ENCODE measurements at places on chromosomes 4 and X.

DNA sequence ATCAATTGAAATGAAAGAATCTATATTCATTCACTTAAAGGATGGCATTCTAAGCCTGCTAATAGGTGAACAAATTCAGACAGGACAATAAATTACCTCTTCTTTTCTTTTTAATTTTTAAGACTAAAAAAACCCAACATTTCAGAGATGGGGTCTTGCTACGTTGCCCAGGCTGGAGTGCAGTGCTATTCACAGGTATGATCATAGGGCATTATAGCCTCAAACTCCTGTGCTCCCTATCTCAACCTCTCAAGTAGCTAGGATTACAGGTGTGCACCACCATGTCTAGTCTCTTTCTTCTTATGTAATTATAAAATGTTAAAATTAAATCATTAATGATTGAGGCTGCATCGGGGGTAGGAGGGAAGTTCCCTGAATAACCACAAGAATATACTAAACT is 52.5 kb upstream of the PDLIM5 start:
- DNase-seq, result no peak

DNA sequence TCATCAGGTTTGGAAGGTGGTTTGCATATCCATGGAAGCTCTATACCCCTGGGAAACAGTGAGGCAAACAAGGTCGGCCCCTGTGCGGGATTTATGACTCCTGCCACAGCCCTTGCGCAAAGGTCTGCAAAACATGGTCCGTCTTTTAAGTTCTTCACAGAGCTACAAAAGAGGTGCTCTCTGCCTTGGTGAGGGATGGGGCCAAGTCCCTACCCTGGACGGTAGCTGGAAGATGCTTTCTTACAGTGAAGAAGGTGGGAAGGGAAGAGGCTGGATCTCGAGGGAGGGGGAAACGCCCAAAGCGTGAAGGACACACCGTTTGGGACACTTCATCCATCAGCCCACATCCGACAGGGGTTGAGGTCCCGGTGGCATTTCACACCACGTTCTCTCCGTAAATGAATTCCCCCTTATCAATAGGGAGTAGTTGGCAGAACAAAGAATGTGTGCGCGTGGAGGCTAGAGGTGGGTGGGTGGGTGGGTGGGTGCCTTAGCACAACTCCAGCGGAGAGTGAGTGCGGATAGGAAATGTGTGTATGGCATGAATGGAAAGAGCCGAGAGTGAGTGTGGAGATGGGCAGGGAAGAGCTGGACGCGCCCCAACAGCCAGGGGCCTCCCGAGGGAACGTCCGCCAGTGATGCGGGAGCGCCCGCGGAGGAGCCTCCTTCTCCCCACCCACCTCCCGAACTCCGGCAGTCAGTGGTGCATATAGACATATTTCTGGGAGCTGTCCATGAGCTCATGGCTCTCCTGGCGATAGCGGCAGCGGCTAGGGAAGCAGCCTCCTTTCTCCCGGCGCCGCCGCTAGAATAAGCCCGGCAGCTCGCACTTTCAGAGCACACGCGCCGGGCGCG is 68.3 kb downstream of the LARP7 start:
- no peak for DNase-seq

- DNase-seq, result no peak
Observed at GRCh38 chr4:140172960-140173359, 19.0 kb upstream of the MAML3 start.

GRCh38 chr4:75376543-75376942 is 137.7 kb downstream of the RCHY1 start:
- DNase-seq, result no peak

DNA sequence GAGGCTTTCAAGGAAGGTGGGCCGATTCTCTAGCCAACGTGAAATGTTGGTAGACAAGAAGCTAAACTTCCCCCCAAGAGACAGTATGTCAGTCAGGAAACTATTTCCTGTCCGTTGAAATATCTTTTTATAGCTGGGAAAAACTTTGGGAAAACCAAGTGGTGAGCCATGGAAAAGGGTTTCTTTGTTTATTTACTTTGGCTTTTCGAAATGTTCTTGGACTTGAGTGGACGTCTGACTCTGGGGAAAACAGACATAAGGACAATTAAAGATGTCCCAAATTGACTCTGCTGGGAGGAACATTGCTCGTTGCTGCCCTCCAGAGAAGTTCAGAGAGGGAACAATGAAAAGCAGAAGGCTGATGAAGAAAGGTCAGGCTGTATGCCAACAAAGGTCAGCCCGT is 295.4 kb downstream of the RAPGEF2 start:
- no peak for DNase-seq

GRCh38 chrX:144333429-144333828 is 449.6 kb downstream of the UBE2NL start:
- DNase-seq, result no peak

DNA sequence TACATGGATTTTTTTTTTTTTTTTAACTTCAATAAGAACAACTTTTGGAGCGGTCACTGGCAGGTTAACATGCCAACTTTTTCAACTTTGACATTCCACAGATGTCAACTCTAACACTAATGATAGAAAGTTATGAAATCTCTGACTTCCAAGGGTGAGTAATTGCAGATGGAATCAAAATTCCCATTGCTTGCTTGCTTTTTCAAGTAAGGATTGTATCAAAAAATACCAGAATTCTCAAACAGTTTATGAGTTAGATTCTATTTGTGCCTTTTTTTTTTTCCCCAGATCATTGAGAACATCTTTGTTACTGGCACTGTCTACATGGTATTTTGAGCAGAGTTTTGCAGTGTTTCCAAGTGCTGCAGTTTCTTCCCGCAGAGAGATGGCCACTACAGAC is 50.3 kb upstream of the OTUD4 start:
- no peak for DNase-seq

DNA sequence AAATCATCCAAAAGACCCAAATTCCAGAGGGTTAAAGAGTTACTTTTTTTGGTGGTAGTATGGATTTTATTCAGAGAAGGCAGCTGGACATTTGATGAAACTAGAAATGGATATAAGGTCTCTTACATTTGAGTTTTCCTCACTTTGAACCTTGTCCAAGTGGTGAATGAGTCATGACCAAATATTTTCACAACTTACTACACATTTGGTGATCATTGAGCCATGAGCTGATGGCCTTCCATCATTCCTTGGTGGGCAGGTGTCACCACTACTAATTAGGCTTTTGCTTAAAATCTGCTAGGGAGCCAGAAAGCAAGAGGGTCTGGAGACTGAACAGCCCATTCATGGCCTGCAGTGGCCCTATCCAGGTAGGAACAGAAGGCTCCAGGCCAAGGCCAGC is 620.2 kb upstream of the INTU start:
- no peak for DNase-seq

DNA sequence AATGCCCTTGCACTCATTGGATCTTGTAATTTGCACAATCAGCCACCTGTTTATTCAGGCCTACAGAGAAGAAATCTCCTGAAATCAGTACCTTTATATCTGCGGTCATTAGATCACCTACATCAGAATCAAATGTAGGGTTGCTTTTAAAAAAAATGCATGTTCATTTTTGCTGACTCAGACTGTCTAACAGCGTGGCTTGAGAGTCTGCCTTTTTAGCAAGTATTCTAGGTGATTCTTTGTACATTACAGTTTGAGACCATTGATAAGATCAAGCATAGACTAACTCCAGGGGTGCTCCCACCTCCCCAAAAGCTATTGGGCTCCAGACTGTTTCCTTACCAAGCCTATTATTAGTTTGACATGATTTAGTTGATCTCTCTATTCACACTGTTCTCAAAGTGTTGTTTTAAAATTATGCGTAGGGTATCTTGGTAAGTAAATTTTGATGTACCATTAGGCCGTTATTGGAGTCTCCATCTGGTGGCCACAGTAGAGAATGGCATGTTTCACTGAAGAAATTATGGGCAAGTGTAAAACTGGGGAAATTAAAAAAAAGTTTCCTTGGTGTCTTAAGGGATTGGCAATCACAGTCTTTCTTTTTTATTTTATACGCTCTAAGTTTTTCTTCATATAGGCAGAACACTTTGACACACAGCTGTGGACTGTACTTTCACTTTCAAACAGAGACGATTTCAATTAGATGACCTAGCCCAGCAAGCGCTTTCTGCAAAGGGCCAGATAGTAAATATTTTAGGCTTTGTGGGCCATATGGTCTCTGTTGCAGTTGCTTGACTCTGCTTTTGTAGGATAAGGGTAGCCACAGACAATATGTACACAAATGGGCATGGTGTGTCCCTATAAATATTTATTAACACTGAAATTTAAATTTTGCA is 33.7 kb upstream of the MSL3 start:
- no peak for DNase-seq

DNA sequence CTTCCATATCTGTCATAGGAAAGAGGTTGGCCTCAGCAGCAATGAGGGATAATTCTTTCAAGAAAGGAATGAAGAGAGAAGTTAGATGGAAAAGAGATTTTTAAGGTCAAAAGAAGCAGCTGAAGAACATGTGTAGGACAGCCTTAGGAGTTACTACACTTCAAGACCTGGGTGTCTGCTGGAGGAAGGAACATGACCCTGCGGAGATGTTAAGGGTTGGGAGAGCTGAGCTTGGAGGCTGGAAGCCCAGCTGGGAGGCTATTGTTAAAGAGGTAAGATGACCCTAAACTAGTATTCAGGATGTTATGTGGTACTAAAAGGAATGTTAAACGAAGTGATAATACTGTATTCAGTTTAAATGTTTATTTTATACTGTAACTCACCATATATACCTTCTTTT is 15.0 kb downstream of the HADH start:
- no peak for DNase-seq

DNA sequence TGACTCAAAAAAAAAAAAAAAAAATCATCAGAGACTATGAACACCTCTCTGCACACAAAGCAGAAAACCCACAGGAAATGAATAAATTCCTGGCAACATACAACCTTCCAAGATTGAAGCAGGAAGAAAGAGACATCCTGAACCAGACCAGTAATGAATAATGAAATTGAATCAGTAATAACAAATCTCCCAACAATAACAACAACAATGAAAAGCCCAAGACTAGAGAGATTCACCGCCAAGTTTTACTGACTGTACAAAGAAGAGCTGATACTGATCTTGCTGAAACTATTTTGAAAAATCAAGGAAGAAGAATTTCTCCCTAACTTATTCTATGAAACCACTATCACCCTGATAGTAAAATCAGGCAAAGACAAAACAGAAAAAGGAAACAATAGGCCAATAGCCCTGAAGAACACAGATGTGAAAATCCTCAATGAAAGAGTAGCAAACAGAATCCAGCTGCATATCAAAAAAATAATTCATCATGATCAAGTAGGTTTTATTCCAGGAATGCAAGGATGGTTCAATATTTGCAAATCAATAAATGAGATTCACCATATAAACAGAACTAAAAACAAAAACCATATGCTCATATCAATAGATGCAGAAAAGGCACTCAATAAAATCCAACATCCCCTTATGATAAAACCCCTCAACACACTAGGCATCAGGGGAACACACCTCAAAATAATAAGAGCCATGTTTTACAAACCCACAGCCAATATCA is 31.0 kb upstream of the PLK4 start:
- no peak for DNase-seq

- DNase-seq, result no peak
Observed at GRCh38 chr4:75031775-75032174, 98.9 kb downstream of the PARM1 start.

DNA sequence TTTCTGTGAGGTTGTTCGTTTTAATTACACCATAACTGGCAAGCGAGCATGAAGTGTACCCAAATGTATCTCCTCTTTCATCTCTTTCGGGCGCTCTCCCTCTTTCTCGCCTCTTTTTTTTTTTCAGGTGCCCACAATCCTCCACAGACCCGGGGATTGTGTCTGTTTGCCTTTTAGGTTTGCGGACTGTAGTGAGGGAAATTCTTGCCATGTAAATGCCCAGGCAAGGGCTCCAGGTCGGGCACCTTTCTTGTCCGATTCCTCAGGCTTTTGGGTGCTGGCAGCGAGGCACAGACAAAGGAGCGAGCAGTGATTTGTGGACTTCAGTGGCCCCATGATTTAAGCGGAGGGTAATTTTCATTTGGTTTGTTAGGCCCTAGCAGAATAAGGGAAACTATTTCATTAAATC is 1.1 kb upstream of the PHOX2B start:
- no peak for DNase-seq

DNA sequence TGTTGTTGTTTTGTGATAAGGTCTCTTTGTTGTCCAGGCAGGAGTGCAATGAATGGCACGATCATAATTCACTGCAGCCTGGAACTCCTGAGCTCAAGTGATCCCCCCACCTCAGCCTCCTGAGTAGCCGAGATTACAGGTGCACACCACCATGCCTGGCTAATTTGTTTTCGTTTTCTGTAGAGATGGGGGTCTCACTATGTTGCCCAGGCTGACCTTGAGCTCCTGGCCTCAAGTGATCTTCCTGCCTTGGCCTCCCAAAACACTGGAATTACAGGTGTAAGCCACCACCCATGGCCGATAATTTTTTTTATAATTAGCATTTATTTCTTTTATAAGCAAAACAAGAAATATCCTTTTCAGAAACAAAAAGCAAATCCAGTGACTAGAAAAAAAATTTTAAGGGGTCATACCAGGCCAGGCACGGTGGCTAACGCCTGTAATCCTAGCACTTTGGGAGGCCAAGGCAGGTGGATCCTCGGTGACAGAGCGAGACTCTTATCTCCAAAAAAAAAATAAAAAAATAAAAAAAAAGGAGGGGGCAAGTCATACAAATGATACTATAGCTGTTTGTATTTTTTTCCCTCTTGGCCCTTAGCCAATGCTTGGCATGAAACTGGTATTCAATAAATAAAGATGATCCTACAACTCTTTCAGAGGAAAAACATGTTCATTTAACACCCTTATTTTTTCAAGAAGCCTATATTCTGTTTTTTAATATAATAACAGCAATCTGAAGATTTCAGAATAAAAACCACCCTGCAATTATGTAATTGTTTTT is 3.4 kb downstream of the PLAC8 start:
- DNase-seq, result no peak

DNA sequence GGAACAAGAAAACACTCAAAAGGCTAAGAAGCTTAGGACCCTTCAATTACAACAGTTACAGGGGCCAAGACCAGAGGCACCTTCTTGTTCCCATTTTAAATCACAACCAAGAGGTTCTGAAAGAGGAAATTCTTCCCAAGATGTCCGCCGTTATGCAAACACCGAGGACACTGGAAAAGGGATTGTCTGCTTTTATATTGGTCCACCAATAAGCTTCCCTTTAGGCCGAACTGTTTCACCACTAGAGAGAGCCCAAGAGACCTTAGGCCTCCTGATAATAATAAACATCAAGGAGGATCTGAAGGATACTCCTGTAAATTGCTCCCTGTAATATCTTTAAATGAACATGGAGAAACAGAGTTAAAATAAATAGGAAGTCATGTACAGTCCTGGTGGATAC is 92.6 kb upstream of the NLRP2B start:
- no peak for DNase-seq

DNA sequence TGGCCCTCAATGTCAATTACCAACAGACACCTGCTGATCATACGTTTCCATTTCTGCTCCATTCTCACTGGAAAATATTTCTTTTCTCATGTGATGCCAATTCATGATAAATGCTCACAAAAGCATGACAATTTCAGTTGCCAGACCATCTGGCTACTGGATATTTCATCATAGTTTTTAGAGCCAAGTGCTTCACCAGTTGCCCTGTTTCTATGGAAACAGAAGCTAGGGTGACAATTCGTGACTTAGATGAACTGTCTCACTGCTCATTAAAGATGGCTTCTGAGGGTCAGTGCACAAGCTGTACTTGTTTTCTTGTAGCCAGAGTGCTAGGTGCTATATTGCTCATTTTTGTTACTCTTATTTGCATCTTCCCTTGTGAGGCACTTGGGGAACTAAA is 184.9 kb downstream of the COMMD8 start:
- DNase-seq, result no peak

- no peak for DNase-seq
Observed at GRCh38 chr4:139665690-139666529, at the start of gene MGST2. Gene MGST2 (plus strand): TSS chr4:139665819. CDS start chr4:139666020, 201 bp downstream.

GRCh38 chr4:16722416-16722815 is 176.0 kb downstream of the LDB2 start:
- no peak for DNase-seq

Measured in activated naive CD8-positive, alpha-beta T cell treated with anti-CD3 and anti-CD28 coated beads, Interleukin-2, amount 50 U/mL, for 16 hours (primary cell).